ENCODE measurements at places on chromosomes 12 and 14. TPM values are rescaled to one million over a fixed set of nuclear protein-coding genes. Genes with fewer than 3 reads are reported as not detected.

FOXA1 gene
- 0.15 TPM for total RNA-seq

CHFR gene
- 34.0 TPM for total RNA-seq

ALDH1L2 gene
- total RNA-seq: 41.4 TPM

BCAT1 gene
- 250 TPM for total RNA-seq

TMBIM4 gene
- total RNA-seq: 65.8 TPM

PROX2 gene
- not detected for total RNA-seq

ACYP1 gene
- total RNA-seq: 22.7 TPM

MDGA2 gene
- total RNA-seq: under 0.01 TPM

MAP1LC3B2 gene
- total RNA-seq: 0.87 TPM

LEMD3 gene
- total RNA-seq: 25.7 TPM

LAG3 gene
- total RNA-seq: 0.15 TPM

ASIC1 gene
- total RNA-seq: 1.5 TPM

OR4K14 gene
- not detected for total RNA-seq

GPRC5D gene
- total RNA-seq: not detected

KRT78 gene
- not detected for total RNA-seq

ANO2 gene
- 0.44 TPM for total RNA-seq

CNTN1 gene
- total RNA-seq: 3.0 TPM

C12orf54 gene
- total RNA-seq: not detected

PTPRR gene
- total RNA-seq: 0.58 TPM

INTS13 gene
- total RNA-seq: 27.5 TPM

TMPRSS12 gene
- total RNA-seq: not detected

AKAP3 gene
- 2.6 TPM for total RNA-seq

CCDC196 gene
- not detected for total RNA-seq

DTX1 gene
- total RNA-seq: not detected

GYS2 gene
- total RNA-seq: not detected

ABHD4 gene
- 26.6 TPM for total RNA-seq

SART3 gene
- total RNA-seq: 65.5 TPM

TESPA1 gene
- total RNA-seq: not detected

KRT73 gene
- total RNA-seq: not detected

AVPR1A gene
- total RNA-seq: not detected

PRPH gene
- 2.6 TPM for total RNA-seq

AKAP5 gene
- 0.29 TPM for total RNA-seq

AMN gene
- total RNA-seq: 0.15 TPM

DACT1 gene
- 6.4 TPM for total RNA-seq

NKX2-1 gene
- not detected for total RNA-seq

IGFBP6 gene
- 1,775 TPM for total RNA-seq

ENTPD5 gene
- 11.7 TPM for total RNA-seq

KRT3 gene
- total RNA-seq: not detected

KRT79 gene
- not detected for total RNA-seq

STON2 gene
- 46.1 TPM for total RNA-seq

NOVA1 gene
- total RNA-seq: 7.9 TPM

OSGEP gene
- total RNA-seq: 36.7 TPM

PDE3A gene
- total RNA-seq: 2.6 TPM

TMEM119 gene
- total RNA-seq: 611 TPM

TAPBPL gene
- 17.7 TPM for total RNA-seq

TRPV4 gene
- total RNA-seq: 2.5 TPM

KCNMB4 gene
- total RNA-seq: 0.44 TPM

ACSS3 gene
- total RNA-seq: 19.8 TPM

CLEC2A gene
- total RNA-seq: not detected

PPP1R3E gene
- total RNA-seq: 5.3 TPM

CCNK gene
- 42.3 TPM for total RNA-seq

KIF5A gene
- total RNA-seq: 0.66 TPM

POTEM gene
- not detected for total RNA-seq

SNRNP35 gene
- total RNA-seq: 32.4 TPM

NUP37 gene
- total RNA-seq: 42.8 TPM

OTX2 gene
- total RNA-seq: not detected

RIPK3 gene
- 2.9 TPM for total RNA-seq

MFAP5 gene
- total RNA-seq: 14.9 TPM

Data from smooth muscle cell of trachea (primary cell).